ENCODE measurements at places on chromosomes 4 and X.

GRCh38 chr4:85368932-85369331, 106.0 kb upstream of the ARHGAP24 start:
- DNase-seq: no peak

DNA sequence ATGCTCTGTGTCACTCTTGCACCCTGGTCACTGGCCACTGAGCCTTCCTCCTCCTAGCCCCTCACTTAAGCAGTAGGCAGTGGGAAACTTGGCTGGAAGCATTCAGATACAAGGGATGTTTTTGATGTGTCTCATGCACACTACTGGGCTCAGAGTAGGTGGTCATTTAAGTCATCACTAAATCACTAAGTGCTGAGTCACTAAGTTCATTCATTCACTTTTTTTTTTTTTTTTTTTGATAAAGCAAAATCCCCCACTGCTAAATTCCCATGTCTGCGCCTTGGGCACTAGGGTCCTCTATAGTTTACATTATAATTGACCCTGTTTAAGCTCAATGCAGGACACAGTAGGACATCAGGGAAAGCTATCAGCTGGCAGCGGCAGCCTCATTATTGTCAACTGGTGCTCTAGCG, 182.4 kb upstream of the MBNL3 start:
- DNase-seq: no peak

GRCh38 chrX:137413190-137413589, 152.7 kb upstream of the ZIC3 start:
- no peak for DNase-seq

DNA sequence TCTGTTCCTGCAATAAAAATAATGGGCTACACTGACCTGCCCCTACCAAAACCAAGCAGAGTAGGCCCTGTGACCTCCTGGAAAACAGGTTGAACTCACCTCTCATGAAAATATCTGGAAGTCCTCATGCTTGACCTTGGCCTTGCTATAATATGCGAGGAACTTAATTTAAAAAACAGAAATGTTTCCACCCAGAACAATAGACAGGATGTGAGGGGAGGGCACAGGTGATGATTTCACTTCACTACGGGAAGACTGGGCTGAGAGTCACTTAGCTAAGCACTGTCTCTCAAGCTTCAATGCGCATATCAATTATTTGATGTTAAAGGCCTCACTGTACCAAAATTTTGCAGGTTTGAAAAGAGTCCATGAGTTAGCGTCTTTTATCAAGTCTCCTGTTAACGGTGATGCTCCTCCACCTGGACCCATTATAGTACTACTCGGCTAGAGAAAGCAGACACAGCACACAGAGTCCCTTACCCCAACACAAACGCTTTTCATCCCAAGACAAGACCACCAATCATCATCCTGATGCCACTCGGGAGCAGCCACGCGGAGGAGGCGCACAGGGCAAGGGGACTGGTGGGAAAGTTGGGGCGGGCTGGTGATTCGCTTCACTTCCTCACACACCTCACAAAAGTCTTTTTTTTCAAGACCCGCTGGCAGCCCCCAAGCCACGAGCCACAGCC, 25.9 kb downstream of the ZNF721 start:
- DNase-seq: no peak
